ENCODE measurements at places on chromosomes 7 and 10.

DNA sequence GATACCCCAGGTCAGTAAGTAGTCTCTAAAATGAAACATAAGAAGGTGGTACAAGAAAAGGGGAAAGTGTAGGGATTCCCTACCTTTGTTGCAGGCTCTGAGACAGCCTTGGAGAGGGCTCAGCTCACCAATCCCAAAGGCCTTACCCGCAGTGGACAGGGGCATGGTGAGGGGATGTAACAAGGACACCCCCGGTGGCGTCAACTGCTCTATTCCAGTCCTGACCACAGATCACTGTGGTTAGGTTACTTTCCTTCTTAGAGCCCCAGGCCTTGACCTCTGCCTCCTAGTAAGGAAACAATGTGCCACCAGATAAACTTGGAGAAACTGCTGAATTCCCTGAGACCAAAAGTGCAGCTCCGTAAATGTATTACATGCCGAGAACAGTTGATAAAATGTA lies 17.5 kb downstream of the PLXNA4 start:
- DNase-seq, result no peak

DNA sequence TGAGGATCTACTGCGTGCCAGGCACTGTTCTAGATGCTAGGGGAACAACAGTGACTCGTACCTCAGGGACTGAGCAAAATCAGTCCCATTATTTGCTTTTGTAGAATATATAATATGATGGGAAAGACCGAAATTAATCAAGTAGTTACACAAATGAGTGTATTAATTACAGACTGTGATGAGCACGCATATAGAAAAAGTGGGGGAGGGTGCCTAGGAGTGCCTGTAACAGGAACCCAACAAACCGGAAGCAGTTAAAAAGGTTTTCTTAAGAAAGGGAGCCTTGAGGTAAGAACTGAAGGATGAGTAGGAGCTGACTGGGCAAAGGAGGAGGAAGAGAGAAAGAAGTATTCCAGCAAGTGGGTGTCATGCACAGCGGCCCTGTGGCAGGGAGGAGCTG lies 28.2 kb upstream of the IL6 start:
- no peak for DNase-seq

- DNase-seq, result no peak
These were observed 228.7 kb upstream of the CCDC6 start for GRCh38 chr10:60135020-60135419.

DNA sequence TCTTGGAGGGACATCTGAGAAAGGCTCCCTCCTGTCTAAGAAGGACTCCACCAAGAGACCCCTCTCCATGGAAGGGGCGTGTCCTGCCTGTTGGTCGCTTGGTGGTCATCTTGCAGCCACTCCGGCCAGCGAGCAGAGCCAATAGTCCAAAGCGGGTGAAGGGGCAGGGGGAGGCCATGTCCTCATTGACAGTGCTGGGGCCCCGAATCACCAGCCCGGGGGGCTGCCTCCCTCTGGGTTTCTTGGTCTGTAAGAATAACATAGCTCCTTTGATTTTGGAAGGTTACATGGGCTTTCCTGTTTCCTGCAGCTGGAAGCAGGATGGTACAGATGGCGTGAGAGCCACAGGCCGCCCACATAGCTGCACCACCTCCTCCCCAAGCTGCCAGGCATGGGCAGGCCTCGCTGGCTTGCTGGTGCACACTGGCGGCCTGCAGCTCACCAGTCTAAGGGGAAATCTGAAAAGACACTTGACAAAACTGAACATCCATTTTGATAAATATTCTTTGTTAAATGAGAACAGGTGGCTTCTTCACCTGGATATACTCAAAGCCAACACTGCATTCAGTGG lies 105.8 kb downstream of the ARHGAP22 start:
- no peak for DNase-seq

DNA sequence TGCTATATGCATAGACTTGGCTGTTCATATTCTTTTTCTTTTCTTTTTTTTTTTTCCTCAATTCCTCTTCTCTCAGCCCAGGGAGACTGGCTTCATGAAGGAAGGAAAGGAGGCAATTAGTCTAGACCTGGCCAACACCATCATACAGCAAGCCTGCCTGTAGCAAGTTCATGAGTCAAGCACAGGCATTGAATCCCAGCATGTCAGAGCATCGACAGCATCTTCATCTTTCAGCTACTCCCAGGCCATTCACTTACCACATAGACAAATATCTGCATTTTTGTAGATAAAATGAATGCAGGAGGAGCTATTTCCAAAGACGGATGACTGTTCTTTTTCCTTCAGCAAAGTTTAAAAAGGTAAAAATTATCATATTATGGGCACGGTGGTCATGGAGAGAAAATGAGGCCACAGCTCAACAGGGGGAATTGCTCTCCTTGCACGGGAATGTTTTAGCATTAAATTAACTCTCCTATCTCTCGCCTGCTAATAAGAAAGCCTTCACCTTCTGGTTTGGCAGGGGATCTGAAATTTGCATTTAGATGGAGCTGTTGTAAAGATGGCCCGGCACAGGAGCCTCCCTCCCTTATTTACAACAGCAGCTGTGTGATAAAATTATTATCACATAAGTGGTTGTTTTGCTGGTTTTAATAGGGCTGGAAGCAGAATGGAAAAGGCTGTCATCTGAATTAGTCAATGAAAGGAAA lies 626.5 kb upstream of the AUTS2 start:
- DNase-seq, result no peak

GRCh38 chr10:3281941-3282673 lies 109.5 kb upstream of the PITRM1 start:
- DNase-seq, result no peak

DNA sequence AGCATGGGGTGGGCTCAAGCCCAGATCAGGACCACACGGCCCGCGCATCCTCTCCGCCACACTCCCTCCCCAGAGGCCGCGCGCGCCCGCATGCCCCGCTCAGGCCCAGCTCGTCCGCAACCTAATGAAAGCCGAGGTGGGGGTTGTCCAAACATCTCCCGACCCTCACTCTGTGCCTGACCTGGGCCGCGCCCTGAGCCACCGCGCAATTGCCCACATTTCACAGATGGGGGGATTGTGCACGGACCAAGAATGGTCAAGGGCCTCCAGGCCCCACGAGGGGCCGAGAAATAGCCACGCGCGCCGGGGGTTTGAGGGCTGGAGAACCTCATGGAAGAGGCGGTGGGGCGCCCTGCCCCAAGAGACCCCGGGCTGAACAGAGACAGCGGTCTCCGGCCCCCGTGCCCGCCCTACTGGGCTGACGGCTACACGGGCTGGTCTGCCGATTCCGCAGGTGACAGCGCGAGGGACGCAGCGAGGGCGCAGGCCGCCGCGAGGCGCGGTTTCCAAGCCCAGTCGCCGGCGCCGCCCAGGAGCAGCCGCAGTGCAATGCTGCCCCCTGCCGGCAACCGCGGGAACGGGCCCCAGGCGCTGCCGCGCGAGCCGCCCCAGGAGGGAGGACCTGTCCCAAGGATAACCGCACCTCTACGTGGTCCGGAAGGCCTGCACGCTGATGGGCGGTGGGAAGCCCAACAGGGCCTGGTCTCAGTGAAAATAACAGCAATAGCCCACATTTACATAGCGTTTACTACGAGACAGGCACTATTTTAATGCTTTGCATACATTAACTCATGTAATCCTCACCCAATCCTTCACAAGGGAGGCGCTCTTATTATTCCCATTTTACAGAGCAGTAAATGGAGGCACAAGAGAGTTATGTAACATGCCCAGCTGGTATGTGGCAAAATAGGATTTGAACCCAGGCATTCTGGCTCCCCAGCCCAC lies 10.5 kb upstream of the GRID1 start:
- peak; percentile 89 for DNase-seq

DNA sequence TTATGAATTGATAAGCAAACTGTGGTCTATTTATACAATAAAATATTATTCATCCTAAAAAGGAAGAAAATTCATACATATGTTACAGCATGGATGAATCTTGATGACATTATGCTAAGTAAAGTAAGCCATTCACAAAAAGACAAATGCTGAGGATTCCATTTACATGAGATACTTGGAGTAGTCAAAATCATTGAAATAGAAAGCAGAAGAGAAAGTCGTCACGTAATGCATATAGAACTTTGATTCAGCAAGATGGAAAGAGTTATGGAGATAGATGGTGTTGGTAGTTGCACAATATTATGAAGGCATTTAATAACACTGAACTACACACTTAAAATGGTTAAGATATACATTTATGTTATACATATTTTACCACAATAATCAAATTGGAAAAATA lies 309.7 kb upstream of the KLF6 start:
- no peak for DNase-seq

DNA sequence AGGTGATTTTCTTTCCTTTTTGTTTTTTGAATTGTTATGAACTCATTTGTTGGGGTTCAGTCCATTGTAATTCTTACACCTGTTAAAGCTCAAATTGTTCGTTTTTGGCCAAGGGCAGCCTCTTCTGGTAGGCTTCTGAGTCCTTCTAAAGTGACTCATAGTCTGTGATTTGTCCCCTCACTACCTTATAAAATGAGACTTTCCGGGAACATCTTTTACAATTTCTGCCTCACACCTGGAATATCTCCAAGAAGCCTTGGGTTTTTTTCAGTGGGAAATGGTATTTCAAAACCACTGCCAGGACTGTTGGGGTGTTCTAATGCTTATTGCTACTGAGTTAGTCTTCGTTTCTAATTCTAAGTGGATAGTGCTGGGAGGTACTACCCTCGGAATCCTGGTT lies 56.7 kb downstream of the BMPR1A start:
- DNase-seq, result no peak

DNA sequence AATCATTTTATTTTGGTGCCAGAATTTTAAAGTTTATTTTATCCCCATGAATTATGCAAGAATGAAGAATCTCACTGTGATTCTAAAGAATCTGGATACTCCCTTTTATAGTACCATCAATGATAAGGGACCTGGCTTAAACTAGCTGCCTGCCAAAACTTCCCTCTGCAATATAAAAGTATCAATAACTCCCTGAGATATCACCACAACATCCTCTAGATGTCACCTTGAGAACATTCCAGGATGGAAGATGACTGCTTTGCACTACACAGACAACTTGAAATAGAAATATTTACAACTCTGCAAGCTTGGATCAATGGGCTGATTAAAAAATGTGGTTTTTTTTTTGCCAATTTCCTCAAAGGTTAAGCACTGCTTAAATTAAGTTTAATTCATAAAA lies 142.1 kb downstream of the SLC25A13 start:
- DNase-seq, result no peak

- no peak for DNase-seq
These were observed 187.6 kb upstream of the ITGB1 start for GRCh38 chr10:33145451-33146188.

GRCh38 chr7:157476654-157477549 lies 140.1 kb downstream of the DNAJB6 start:
- DNase-seq, result no peak

DNA sequence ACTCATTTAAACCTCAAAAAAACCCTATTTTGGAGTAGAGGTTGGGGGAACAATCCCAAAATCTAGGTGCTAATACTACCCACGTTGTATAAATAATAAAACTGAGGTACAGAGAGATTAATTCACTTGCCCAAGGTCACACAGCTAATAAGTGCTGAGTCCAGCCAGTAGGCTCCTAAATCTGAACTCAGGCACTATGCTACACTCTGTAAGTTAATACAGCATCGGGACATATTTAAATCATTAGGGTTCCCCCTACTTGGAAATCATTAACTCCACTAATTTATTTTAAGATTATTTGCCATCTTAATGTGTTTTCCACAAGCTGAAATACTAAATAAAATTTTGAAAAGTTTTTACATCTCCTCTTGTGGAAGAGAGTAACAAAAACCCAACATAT lies 24.2 kb downstream of the PIP4K2A start:
- no peak for DNase-seq

DNA sequence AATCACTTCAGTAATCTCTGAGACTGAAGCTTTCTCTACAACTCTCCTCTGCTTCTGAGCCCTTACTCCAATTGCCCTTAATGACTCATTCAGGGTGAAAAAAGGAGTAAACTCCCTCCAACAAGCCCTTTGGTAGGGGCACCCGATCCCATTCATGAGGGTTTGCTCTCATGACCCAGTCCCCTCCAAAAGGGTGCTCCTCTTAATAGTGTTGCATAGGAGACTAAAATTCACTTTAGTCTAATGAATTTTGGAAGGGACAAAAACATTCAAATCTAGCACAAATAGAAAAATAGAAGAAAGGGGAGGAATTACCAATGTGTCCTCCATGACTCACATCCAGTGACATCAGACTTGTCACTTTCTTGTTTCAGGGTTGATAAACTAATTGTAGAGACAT lies 66.2 kb upstream of the CCNY start:
- DNase-seq, result no peak

GRCh38 chr10:90167174-90168064 lies 466.0 kb downstream of the KIF20B start:
- no peak for DNase-seq

DNA sequence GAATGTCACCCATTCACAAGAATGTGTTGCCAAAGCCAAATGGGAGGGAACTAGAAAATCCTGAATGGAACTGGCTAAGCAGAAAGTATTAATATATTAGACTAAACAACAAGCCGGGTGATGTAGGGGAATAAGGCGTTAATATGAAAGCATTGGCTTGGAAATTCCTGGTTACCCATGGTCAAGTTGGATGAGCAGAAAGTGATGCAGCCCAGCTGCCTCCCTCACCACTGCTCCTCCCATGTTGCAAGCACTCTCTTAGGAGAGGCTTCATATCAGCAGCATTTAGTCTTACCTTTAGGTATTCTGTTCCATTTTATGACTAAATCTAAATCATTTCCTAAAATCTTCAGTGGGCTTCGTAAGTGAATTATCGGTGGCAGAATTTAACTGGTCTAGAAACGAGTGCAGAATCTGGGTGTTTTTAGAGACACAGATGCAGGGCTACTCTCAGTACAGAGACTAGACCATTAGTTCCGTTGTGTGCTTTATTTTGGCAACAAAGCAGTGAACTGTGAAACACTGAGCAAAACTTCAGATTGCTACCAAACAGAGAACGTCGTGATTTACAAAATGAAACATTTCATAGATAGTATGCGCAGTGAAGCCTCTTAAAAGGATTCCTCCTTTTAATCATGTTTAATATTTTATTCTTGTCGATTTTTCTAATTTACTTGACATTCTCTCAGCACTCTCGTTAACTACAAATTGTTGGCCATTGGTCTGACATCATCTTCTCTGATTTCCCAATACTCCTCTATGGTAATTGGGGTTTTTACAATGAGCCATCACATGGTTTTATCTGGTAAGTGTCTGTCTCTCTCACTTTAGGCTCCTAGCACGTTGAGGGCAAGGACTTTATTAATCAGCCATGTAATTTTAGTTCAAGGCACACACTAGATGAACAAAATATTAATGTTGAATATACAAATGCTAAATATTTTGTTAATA lies 22.0 kb upstream of the HGF start:
- no peak for DNase-seq

- peak; percentile 47 for DNase-seq
These were observed 15.3 kb upstream of the AKR1C1 start for GRCh38 chr10:4947635-4948596.

Data from right cardiac atrium (tissue), 5 donors.